ENCODE measurements at places on chromosomes 2 and 18.

DNA sequence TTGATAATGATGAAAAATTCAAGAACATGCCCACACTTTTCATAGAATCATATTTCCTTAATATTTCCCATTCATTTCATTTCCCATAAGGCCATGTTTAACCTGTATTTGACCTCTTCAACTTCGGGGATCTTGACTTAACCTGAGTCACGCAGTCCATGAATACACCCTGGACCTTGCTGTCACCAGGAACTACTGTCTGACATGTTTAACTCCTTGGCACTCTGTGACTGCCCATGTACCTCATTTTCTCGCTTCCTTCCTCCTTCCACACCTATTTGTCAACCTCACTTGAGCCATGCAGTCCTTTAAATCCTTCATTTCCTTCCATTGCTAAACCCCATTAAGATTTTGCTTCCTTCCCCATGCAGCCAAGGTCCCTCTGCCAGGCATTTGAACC is 16.3 kb downstream of the ABCB11 start:
- no peak for DNase-seq

DNA sequence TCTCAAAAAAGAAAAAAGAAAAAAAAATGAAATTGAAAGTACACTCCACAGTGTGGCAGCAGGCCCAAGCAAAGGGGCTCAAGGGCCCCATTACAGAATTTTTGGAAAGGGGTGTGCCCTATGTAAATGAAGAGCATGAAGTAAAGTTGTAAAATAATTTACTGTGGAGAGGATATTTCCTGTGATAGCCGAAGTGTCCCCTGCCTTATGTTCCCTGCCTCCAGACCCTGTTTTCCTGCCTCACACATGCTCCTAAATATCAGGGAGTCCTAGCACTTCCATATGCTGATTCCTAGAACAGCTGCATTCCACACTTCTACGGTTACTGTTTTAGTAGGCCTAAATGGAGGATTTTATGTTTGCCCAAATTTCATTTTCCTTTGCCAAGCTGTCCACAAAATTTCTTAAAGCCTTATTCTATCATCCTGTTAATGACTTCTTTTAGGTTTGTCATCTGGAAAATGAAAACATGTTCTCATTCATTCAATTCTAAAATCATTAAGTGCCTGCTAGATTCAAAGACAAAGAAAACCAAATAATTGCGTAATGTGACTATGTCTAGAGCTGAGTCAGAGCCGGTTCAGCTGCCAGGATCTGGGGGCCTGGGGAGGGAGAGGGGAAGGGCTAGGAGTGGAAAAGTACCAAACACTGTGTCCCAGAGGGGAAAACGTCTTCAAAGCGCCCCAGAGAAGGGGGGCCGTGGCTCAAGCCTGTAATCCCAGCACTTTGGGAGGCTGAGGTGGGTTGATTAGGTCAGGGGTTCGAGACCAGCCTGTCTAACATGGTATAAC is 25.9 kb upstream of the IMPA2 start:
- DNase-seq = no peak

DNA sequence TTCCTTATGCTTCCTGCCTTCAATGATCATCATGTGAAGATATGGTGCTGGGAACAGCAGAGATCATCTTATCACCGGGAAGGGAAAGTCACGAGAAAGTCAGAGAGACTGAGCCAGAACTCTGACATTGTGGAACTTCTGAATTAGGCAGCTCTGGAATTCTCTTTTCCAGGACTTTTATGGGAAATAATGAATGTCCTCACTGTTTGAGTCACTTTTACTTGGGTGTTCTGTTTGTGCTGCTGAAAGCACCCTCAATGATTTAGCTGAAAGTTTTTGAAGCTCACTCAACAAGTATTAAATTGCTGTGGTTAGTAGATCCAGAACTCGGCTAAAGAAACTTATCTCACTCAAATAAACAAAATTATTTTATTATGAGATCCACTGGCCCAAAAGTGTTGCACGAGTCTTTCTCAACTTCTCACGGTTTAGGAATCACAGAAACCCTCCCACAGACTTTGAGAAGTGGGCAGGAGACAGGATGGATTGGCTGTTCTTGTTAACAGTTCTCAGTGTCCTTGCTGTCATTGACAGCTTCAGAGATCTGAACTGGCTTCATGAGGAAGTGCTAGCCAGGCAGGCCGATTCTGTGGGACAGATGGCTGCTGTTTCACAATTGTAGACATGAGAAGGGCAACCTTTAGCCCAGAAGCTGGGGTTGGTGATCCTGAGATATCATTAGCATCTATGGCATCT is 26.4 kb upstream of the ATRAID start:
- DNase-seq = no peak

- DNase-seq = no peak
Observed at GRCh38 chr2:50922506-50922905, 109.4 kb downstream of the NRXN1 start.

- DNase-seq = no peak
Observed at GRCh38 chr18:58590254-58590653, 38.6 kb downstream of the ALPK2 start.

- DNase-seq = peak; percentile 84
Observed at GRCh38 chr2:217713395-217714286, 289.2 kb downstream of the TNS1 start.

DNA sequence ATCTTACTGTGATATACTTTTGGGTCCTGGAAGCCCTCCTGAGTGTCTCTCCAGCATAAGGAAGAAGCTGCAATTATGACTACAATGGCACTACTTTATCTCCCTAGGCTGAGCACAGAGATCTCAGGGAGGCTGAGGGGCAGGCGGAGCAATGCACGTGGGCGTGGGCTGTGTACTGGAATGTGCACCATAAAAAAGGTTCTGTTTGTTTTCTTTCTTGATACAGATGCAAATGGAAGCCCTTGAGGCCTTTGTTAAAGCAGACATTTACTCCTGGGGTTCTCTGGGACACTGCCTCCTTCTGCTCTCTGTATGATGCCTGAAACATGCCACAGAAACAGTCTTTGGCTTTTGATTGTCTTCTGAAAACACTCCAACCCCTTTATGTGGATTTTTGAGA is 79.1 kb upstream of the DLX2 start:
- DNase-seq = no peak

GRCh38 chr2:57981083-57981768 is 65.4 kb upstream of the VRK2 start:
- no peak for DNase-seq

GRCh38 chr2:26847655-26848335 is at the start of gene DPYSL5:
Gene DPYSL5, plus strand, starts transcription at chr2:26848132. Its CDS starts 50,368 bp downstream, at chr2:26898500.
- peak; percentile 87 for DNase-seq

- no peak for DNase-seq
Observed at GRCh38 chr18:22711192-22711685, 221.9 kb upstream of the RBBP8 start.

GRCh38 chr2:176854062-176854461 is 358.5 kb upstream of the HNRNPA3 start:
- DNase-seq = no peak

DNA sequence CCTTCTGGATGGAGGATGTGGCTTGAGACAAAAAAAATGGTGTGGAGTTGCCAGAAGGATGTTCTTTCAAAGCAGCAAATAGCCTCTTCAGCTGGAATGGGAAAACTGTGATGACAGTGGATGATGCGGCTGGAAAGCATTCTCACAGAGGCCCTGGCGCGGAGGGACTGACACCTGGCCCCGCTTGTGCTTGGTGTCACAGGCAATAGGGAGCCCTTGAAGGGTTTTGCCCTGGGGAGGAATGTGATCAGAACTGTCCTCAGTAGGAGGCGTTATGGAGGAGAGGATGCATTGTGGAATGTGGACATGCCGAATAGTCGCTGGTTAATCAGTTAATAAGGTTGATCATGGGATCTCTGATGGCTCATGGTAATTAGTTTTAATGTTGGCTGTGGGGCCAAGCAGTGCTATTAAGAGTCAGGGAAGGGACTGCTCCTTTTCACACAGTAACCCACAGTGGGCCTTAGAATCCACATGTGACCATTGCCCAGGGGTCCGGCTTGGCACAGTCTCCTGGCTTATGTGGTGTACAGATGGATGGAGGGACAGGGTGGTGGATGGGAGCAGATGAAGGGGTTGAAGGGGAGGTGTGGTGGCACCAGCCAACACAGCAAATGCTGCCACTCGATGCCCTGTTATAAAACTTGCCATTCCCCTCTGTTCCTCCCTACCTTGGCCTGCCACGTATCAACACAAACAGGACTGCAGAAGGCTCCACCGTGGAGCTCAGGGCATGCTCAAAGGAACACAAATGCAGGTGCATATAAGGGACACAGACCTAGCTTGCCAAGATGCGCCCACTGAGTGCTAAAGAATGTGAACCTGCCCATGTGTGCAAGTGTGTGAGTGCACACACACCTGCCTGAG is 71.7 kb downstream of the CIB4 start:
- no peak for DNase-seq

DNA sequence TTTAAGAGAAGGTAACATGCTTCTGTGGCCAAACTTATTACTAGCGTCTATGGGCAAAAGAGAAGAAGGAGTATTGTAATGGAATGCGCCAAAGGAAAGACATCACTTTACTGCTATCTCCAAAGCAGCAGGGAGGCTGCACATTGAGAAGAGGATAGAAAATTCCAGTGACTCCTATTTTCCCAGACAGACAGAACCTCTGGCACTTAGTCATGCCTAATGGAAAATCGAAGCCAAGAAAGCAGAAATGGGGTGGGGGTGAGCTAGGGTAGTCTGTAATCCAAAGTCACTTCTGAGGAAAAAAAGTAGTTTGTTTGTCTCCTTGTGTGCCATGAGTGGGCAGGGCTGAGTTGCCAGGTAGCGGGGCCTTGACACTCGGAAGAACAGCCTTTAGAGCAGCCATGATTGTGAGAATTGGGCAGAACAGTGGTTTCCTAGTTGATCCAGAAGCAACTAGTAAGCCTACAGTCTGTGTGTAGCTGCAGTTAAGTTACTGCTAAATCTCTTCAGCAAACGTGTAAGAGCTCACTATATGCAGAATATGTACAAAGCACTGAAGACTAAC is 79.4 kb upstream of the FOSL2 start:
- no peak for DNase-seq

DNA sequence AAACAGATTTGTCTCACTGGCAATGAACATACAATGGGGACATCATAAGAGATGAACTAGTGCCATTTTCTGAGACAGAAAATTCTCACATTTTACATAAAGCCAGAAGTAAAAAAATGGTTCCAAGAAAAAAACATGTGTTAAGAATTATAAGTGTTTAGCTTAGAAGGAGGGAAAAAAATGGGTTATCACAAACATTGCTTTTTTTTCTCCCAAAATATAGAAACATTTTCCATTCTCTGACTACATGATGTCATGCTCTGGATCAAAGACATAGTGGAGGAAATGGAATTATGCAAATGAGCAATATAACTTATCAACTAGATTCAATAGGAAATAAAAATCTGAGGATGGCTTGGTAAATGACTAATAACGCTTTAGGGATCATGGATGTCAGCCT is 49.8 kb downstream of the SPATS2L start:
- no peak for DNase-seq
